ENCODE measurements at places on chromosomes 11 and 22. TPM values are rescaled to one million over a fixed set of nuclear protein-coding genes. Genes with fewer than 3 reads are reported as not detected.

DNA sequence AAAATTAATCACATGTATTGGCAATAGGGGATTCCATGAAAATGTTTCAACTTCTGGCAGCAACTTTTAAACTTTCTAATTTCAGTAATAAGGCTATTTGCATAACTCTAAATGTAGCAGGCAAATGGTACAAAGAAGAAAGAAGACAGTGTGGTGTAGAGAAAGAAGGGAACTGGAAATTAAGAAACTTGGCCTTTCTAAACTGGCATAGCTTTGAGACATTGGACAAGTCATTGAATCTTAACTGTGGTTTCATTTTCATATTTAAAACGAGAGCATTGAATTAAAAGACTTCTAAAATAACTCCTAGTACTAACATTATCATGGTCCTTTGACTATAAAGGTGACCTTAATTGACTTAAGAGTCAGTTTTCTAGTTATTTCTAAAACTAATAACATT lies 125.0 kb downstream of the UVRAG start:
- DNase-seq, result no peak
- H3K27ac ChIP-seq, result no peak overlapping the region
- H3K4me1 ChIP-seq, result no peaks in the 10 kb centered on the region
- H3K4me3 ChIP-seq, result no peak overlapping the region
- no peaks in the 10 kb centered on the region for H3K36me3 ChIP-seq

DNA sequence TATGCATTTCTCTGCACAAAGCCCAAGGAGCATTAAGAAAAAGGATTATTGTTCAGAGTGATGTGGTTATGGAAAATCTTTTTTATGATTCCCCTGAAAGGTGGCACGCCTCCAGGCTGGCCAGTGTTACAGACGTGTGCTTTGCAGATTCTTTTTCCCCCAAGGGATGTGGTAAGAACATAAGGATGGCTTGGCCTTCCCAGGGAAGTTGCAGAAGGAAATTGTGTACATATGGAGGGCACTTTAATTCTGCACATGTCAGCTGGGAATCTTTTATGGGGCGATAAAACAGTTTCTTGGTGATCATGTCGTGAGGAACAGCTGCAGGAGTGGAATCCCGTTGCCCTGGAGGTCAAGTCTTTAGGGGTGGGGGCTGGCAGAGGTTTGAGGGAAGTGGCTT lies 9.7 kb downstream of the SMARCB1 start:
- DNase-seq, result no peak
- H3K4me3 ChIP-seq, result no peak overlapping the region
- no peaks in the 10 kb centered on the region for H3K27me3 ChIP-seq
- peaks cover 41% of the 10 kb centered on the region for H3K36me3 ChIP-seq

DNA sequence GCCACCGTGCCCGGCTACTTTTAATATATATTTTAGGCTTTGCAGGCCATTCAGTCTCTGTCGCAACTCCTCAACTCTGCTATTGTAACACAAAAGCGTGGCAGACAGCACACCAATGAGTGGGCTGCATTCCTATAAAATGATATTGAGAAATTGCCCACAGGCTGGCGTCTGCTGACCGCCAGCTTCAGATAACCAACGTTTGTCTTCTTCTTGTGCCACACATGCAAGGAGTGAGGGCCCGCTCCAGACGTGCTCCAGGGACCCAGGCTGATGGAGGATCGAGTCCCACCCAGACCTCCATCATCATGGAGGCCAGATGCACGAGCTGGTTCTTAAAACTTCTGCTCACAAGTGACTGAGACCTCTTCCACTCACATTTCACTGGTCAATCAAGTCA lies 35.4 kb upstream of the LINC01488 start:
- no peak for DNase-seq
- no peaks in the 10 kb centered on the region for H3K27me3 ChIP-seq
- H3K36me3 ChIP-seq, result no peaks in the 10 kb centered on the region
- no peak overlapping the region for H3K27ac ChIP-seq
- H3K4me3 ChIP-seq, result no peak overlapping the region

DNA sequence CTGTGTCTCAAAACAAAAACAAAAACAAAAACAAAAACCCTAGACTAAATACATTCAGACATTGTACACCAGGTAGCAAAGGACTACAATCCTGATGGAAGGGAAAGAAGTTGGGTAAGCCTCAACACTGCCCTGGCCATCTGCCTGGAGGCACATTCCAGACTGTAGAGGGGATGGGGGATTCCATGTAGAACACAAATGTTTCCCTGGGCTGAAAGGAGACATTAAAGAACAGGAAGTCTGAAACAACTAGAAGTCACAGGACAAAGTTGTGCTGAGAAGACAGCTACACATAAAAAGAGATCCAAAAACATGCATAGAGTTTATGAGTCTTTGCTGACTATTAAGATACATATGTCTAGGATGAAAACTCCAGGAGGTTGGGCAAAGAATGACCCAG lies 83.9 kb downstream of the RRAS2 start:
- H3K4me1 ChIP-seq, result no peaks in the 10 kb centered on the region
- no peak overlapping the region for H3K27ac ChIP-seq
- no peaks in the 10 kb centered on the region for H3K36me3 ChIP-seq
- H3K27me3 ChIP-seq, result no peaks in the 10 kb centered on the region
- no peak overlapping the region for H3K4me3 ChIP-seq
- DNase-seq, result no peak

The RASL10A gene
- 0.96 TPM for total RNA-seq

The SCN2B gene
- total RNA-seq, result not detected

DNA sequence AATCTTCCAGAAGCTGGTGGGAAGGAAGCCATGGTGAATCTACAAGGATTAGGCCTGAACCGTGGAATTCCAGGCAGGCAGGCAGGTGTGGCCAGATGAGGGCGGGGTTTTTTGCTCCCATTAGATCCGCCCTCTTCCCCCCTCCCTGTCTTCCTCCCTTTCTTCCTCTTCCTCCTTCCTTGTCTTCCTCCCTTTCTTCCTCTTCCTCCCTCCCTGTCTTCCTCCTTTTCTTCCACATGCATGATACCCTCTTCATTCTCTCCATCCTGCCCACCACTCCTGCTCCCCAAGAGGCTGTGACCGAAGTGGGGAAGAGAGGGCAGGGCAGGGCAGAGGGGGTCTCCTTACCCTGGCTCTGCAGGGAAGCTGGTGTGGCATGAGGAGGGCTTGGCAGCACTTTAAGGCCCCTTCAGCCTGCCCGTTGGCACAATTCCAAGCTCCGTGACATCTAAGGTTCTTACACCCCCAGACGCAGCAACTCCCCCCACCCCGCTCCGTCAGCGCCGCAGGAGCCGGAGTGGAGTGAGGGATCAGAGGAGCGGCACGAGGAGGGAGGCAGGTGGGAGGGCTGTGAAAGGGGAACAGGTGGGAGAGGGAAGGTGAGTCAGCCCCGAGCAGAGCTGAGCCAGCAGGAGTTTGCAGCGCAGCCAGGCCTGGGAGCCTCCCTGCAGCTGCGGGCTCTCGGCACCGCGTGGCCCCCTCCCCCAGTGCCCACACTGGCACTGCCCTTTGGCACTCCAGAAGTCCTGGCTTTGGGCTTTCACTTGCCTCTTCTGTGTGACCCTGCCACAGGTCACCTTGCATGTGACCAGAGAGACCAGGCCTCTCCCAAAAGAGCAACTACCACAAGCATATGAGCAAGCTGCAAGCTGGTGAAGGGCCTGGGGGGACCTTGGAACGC lies 32.1 kb downstream of the KCNJ4 start:
- no peaks in the 10 kb centered on the region for H3K27me3 ChIP-seq
- H3K27ac ChIP-seq, result peak overlapping the region; percentile 2
- no peak for DNase-seq
- peaks cover 31% of the 10 kb centered on the region for H3K4me1 ChIP-seq
- no peaks in the 10 kb centered on the region for H3K36me3 ChIP-seq

GRCh38 chr11:121048464-121049233 lies 24.7 kb downstream of the TBCEL start:
- no peaks in the 10 kb centered on the region for H3K4me1 ChIP-seq
- no peaks in the 10 kb centered on the region for H3K36me3 ChIP-seq
- H3K4me3 ChIP-seq, result no peak overlapping the region
- no peak for DNase-seq
- H3K27ac ChIP-seq, result no peak overlapping the region

DNA sequence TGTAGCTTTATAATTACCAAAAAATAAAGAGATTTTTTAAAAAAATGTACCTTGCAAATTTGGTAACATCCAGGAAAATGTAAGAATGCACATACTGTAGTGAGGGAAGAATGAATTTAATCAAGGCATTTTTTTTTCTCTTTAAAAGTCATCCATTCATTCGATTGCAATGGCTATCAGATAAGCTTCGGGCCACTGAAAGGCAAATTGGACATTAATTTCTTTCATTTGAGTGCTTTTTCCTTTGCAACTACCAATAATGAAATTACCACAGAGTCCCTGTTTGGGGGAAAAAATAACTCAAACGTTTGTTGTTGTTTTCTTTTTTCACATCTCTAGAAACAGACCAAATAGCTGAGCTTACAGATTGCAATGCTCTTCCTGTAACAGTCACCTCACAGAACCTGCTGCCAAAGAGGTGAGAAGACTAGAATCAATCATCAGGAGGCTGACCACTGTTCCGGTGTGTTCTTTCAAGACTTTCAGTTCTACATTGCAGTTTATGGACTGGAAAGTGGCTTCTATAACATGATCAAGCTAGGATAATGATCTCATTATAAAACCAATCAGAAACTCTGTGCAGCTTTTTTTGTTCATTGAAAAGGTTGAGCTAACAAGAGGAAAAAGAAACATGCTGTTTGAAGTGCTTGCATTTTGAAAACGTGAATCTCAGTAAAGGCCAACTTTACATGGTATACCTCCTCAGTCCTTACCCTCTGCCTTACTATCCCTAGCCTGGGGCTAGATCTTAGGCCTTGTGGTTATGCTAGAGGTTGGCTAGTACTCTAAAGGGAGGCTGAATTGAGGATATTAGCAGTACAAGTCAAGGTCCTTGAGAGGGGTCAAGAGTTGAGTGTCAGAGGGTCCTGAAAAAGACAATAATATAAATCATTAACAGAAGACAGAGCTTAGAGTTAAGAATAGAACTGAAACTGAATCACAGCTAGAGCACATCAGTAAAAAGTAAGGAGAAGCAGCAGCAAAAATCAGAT lies 1276.1 kb downstream of the LRRC4C start:
- H3K27ac ChIP-seq, result no peak overlapping the region
- no peaks in the 10 kb centered on the region for H3K4me1 ChIP-seq
- no peaks in the 10 kb centered on the region for H3K27me3 ChIP-seq
- H3K36me3 ChIP-seq, result no peaks in the 10 kb centered on the region

DNA sequence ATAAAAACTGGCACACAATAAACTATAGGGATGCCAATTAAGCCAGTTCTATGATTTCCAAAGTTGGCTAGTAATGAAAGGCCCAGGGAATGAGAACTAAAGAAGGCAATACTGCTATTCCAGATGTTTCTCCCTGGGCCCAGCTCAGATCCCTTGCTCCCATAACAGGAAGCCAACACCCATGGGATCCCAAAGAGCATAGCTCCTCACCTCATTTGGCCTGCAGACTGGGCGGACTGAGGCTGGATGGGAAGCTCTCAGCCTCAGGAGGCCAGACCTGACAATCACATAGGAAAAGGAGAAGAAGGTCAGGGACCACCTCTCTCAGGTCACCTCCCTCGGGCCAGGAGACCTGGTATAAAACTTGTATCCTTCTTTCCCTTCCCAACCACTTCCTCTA lies 5.3 kb downstream of the TBC1D10A start:
- H3K27me3 ChIP-seq, result no peaks in the 10 kb centered on the region
- no peak for DNase-seq
- no peak overlapping the region for H3K27ac ChIP-seq
- no peak overlapping the region for H3K4me3 ChIP-seq

The TP53AIP1 gene
- total RNA-seq, result 0.15 TPM

The ARHGAP20 gene
- total RNA-seq, result not detected

GRCh38 chr11:1438261-1438966 lies 48.2 kb downstream of the MOB2 start:
- no peaks in the 10 kb centered on the region for H3K36me3 ChIP-seq
- no peak overlapping the region for H3K27ac ChIP-seq
- DNase-seq, result no peak
- peaks cover 6% of the 10 kb centered on the region for H3K4me1 ChIP-seq

The TIGD3 gene
- 2.4 TPM for total RNA-seq

GRCh38 chr22:40499209-40499623 lies 128.8 kb downstream of the SGSM3 start:
- H3K36me3 ChIP-seq, result no peaks in the 10 kb centered on the region
- DNase-seq, result peak; percentile 79
- H3K27ac ChIP-seq, result peak overlapping the region; percentile 63
- peaks cover 25% of the 10 kb centered on the region for H3K4me1 ChIP-seq

DNA sequence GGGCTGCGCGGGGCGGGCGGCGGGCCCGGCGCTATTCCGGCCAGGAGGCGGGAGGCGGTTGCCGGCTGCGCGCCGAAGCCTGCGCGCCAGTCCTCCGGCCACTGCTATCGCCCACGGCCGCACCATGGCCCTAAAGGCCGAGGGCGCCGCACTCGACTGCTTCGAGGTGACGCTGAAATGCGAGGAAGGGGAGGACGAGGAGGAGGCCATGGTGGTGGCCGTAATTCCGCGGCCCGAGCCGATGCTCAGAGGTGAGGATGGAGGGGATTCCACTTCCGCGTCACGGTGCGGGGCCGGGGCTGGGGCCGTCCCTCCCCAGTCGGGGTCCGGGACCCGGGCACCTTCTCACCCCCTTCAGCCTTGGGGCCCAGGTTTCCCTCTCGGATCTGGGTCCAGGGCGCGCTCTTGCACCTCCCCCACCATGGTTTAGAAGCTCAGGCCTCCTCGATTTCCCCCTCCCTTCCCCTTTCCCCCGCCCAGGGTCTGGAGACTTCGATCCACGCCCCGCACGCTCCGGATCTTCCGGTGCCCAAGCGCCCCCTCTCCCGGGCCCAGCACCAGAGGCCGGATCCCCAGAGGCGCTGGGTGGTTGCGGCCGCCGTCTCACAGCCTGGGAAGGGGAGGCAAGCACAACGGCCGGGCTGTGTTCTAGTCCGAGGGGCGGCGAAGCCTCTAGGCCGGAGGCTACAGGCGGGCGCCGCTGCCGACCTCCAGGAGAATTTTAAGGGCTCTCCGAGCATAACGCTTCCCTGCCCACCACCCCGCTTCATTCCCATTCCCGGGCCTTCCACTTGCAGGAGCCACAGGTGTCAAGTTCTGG lies 517 bp downstream of the SPINDOC start:
- peaks cover 10% of the 10 kb centered on the region for H3K4me1 ChIP-seq
- peak overlapping the region; percentile 81 for H3K4me3 ChIP-seq
- peak overlapping the region; percentile 91 for H3K27ac ChIP-seq
- no peaks in the 10 kb centered on the region for H3K27me3 ChIP-seq
- peaks cover 12% of the 10 kb centered on the region for H3K36me3 ChIP-seq

The MPPED2 gene
- total RNA-seq, result not detected

DNA sequence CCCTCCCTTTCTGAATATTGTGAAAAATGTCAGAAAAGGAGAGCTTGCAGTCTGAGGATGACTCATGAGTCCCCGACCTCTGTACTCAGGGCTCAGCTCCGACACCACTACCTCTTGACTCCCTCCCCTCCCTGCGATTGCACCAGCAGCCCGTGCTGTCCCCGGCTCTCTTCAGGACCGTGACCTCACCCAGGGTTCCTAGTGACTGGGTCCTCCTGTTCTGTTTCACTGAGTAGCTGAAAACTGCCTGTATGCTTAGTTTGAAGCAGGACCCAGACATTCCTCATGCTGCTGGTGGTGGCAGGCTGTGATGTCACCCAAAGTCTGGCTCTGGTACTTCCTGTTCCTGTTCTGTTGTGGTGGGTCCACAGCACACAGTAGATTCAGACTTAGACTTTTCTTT lies 11.7 kb downstream of the PHRF1 start:
- no peak overlapping the region for H3K4me3 ChIP-seq
- H3K27me3 ChIP-seq, result no peaks in the 10 kb centered on the region
- H3K36me3 ChIP-seq, result peaks cover 47% of the 10 kb centered on the region
- H3K27ac ChIP-seq, result no peak overlapping the region

The OR10D3 gene
- not detected for total RNA-seq

Measured in HCT116 (cell line).